ENCODE measurements at places on chromosomes 3 and 15.
A peak's percentile ranks its signal among the peaks of the same experiment; 100 is the strongest.

DNA sequence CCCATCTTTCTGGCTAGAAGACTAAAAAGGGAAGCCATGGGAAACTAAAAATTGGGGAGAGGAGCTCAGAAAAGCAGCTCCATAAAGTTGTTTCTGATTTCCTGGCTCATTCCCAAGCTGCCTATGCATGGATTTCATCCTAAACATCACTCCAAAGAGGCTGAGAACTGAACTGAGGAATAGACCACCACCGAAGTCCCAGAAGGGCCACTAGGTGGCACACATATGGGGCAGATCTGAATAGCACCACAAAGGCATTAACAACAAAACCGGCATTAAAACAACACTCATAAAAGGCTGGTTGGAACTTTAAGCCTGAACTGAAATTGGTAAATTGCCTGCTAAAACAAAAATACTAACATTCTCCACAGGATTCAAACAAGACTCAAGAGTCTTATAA lies 106.3 kb downstream of the PLD1 start:
- DNase-seq, result peak; percentile 85

DNA sequence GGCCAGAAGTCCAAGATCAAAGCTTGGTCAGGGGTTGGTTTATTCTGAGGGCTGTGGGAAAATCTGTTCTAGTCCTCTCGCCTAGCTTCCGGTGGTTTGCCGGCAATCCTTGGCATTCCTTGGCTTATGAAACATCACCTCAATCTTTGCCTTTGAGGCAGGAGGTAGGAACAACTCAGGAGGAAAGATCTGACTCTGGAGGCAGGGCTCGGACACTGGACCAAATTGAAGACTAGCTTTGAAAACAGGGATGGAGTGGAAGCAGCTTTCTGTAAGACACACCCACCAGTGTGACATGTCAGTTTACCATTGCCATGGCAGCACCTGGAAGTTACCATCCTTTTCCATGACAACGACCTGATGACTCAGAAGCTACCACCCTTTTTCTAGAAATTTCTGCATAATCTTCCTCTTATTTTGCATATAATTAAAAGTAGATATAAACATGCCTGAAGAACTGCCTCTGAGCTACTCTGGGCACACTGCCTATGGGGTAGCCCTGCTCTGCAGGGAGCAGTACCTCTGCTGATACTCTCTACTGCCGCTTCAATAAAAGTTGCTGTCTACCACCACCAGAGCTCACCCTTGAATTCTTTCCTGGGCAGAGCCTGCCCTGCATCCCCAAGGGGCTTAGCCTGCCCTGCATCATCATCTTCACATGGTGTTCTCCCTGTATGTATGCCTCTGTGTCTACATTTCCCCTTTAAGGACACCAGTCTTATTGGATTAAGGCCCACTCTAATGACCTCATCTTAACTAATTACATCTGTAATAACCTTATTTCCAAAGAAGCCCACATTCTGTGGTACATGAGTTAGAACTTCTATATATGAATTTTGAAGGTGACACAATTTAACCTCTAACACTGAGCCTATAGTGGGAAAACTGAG lies 38.3 kb upstream of the TM4SF4 start:
- no peak for DNase-seq

DNA sequence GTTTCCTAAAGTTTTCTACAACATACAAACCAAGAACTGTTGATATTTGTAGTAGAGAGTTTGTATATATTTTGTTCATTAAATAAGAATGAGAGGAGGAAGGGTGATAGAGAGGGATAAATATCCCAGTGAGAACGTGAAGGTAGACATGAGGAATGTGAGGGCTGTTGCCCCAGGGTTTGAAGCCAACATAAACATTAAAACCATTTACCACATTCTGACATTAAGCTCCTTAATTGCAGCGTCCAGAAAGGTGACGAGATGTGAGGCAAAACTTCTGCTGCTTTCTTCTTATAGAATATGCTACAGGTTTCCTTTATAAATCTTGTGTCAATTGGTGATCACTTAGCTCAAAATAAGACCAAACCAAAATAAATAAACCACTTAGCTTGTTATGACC lies 267.8 kb upstream of the CNTN4 start:
- DNase-seq, result no peak

DNA sequence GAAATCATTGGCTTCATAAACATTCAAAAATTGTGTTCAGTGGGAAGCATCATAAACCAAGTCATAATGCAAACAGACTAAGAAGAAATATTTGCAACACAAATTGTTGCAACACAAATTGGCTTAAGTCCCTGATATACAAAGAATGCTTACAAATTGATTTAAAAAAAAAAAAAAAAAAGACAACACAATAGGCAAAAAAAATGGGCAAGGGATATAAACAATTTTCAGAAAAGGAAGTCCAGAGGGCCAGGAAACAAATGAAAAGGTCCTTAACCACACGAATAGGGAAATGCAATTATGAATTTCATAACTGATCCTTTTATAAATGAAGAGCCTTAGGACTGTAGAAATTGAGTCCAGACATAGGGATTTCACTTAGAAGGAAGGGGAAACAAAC lies 98.9 kb downstream of the LRRK1 start:
- DNase-seq, result no peak

DNA sequence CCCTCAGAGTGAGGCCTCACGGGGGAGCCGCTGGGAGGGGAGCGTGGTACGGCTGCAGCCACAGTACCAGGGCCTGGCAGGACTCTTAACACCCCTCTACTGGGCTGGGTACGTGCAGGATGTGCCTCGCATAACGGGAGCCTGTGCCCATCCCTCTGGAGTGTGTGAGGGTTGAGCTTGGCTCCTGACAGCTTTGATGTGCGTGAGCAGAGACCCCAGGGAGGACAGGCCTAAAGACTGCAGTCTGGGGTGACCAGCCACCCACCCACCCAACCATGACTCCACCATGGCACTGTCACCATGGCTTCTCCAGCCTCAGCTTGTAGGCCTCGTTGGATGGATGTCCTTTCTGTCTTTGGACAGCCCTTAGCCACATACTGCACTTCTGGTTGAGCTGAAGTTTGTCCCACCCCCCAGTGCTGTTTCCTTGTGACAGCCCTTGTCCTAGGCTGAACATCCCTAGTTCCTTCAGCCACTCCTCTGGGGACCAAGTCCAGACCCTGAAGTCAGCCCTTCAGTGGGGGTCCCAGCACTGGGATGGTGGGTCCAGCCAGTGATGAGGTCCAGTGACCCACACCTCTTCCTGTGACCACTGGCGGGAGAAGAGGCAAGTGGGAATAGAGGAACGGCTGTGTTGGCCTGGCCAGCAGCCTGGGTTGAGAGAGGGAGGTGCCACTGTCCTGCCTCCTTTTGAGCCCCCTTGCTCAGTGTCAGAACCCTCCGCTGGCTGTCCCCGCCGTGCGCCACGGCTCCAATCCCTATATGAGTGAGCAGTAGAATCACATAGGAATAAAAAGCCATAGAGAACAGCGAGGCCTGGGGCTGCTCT lies 6.1 kb downstream of the GLYCTK start:
- DNase-seq, result no peak

DNA sequence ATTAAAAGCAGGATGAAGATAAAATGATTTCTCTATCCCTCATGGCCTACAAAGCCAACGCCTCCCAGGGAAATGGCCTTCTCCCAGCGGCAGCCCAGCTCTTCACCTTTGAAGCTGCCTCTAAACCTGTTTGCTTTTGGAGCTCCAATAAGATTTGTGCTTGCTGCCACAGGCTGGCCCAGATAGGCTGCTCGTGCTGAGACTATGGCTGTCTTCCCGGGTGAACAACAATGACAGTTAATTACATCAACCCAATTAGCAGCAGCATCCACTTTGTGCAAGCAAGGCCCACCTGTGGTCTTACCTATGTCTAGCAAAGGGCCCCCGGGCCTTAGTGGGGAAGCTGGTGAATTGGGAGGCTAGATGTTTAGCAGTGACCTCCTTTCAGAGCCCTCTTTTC lies 179.6 kb downstream of the P3H2 start:
- no peak for DNase-seq

GRCh38 chr15:88897456-88898194 lies 2.3 kb upstream of the HAPLN3 start:
- DNase-seq, result peak; percentile 81

DNA sequence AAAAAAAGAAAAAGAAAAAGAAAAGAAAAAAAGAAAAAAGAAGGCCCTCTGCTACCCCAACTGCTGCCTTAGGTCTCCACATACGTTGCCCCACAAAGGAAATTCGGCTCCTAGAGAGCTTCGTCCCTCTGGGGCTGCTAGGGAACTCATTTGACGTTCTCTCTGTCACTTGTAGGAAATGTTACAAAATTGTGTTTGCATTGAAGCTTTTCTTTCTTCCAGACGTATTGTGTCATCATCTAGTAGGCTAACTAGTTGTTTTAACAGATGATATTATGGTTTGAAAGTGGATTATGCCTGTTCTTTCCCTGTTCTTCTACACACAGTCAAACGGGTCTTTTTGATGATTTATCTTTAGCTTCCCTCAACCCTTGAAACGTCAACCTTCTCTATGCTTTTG lies 125.3 kb downstream of the BDH1 start:
- DNase-seq, result no peak

GRCh38 chr15:86603466-86603865 lies 523.8 kb downstream of the AGBL1 start:
- no peak for DNase-seq

GRCh38 chr15:65451989-65452388 lies 29.2 kb upstream of the IGDCC4 start:
- no peak for DNase-seq

DNA sequence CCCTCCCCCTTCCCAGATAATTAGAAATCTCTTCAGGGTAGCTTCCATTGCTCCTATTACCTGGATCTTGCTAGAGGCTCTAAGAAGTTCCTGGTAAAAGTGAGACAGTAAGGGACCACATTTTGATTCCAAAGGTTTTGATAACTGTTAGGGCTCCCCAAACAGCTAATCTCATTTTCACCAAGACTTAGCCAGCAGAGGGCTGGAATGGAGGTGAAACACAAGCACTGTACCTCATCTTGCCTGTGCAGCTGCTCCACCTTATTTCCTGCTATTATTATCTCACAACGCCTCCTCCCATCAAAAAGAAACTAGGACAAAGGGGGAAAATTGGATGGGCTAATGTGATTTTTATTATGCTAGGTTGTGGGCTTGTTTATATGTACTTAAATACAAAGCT lies 7.3 kb downstream of the SETD5 start:
- DNase-seq, result no peak

- DNase-seq, result no peak
These were observed 36.0 kb downstream of the LEO1 start for GRCh38 chr15:51935466-51936104.

GRCh38 chr3:125146626-125147490 lies 65.7 kb downstream of the SLC12A8 start:
- no peak for DNase-seq

- no peak for DNase-seq
These were observed 35.2 kb downstream of the MYZAP start for GRCh38 chr15:57626713-57627440.

DNA sequence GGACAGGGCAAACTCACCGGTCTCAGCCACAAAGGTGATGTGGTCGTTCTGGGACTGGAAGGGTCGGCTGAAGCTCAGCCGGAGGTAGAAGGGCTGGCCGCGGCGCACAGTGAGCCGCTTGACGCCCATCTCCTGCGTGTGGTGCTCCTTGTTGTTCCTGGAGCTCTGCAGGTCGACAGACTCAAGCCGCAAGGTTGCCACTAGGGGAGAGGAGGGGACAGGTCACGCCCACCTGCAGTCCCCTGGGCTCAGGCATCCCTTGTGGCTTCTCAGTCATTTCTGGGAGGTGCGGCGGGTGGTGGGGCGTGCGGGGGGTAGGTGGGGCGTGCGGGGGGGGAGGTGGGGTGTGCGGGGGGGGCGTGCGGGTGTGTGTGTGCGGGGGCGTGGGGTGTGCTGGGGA lies 26.7 kb upstream of the TGM5 start:
- DNase-seq, result no peak

GRCh38 chr15:69393831-69394491 lies 20.2 kb upstream of the KIF23 start:
- DNase-seq, result no peak

DNA sequence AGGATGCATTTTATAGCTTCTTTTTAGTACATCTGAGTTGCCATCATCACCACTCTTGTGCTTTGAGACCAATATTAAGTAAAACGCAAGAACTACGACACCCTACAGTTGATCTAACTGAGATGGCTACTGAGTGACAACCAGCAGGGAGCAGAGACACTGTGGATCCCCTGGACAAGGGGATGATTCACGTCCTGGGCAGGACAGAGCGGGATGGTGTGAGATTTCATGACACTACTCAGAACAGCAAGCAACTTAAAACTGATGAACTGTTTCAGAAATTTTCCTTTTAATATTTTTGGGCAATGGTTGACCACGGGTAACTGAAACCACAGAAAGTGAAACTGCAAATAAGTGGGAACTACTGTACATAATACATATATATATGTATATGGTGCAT lies 299.2 kb downstream of the ADAMTS17 start:
- no peak for DNase-seq

GRCh38 chr3:183518491-183519251 lies 36.8 kb downstream of the KLHL6 start:
- DNase-seq, result no peak

DNA sequence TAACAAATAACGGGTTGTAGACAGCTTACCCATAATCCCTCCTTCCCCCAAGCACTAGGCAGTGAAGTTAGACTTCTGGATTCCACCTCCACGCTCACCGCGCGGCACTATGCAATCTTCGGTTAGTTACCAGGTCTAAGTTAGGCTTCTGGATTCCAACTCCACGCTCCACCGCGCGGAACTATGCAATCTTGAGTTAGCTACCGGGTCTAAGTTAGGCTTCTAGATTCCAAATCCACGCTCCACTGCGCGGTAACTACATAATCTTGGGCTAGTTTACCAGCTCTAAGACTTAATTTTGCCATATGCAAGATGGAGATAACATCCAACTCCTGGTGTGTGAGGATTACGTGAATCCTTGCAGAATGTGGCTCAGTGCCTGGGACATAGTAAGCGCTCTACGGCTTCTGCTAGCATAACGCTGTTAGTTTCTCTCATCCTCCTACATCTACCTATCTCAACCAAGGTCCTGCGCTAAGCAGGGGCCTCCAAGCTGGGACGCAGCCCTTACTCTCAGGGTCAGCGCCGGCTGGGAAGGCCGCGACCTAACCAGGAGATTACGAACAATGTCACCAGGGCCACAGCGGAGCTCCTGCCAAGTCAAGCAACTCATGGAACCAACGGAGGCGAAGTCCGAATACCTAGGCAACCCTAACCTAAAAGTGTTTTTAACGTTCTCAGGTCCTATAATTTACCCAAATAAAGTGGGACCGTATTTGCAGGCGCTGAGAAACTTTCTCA lies 497 bp upstream of the RPLP1 start:
- no peak for DNase-seq

DNA sequence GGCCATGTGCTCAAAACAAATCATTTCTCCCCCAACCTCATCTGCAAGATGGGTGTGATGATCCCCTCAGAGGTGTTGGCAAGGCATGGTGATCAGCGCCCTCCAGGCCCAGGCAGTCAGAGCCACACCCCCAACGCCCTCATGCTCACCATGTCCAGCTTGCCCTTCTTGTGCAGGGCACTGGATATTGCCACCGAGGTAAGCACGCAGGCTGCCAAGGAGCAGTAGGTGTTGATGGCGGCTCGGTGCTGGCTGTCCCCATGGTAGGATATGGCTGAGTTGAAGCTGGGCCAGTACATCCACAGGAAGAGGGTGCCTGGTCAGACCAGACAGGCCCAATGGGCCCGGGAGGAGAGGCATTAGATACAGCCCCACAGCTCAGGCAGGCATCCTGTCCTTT lies 17.2 kb downstream of the RHCG start:
- no peak for DNase-seq
